ENCODE measurements at places on chromosomes 3 and 15.

- no peak for DNase-seq
Measured at GRCh38 chr3:294096-294495, 97.5 kb downstream of the CHL1 start.

- no peak for DNase-seq
Measured at GRCh38 chr3:193585530-193585929, 7.5 kb upstream of the OPA1 start.

GRCh38 chr3:42036483-42036823 lies 54.7 kb upstream of the TRAK1 start:
- peak; percentile 88 for DNase-seq

GRCh38 chr3:29686889-29687592 lies 406.2 kb downstream of the RBMS3 start:
- peak; percentile 45 for DNase-seq

DNA sequence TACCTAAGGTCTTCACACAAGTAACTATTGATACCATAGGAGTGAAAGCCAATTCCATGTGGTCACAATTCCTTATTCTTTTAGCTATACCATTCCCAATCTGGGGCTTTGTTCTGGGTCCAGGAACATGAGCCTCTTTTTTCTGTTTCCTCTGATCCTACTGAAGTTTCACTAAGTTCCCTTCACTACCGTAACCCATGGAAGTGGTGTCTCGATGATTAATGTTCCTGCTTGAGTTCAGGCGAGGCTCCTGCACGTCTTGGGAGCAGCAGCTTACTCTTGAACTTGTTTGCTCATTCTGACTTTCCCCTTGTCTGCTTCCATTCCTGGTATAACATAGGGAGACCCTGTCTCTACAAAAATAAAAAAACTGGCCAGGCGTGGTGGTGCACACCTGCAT lies 23.6 kb downstream of the ZNF592 start:
- DNase-seq = no peak

- DNase-seq = no peak
Measured at GRCh38 chr3:71859123-71859519, 74.2 kb upstream of the PROK2 start.

DNA sequence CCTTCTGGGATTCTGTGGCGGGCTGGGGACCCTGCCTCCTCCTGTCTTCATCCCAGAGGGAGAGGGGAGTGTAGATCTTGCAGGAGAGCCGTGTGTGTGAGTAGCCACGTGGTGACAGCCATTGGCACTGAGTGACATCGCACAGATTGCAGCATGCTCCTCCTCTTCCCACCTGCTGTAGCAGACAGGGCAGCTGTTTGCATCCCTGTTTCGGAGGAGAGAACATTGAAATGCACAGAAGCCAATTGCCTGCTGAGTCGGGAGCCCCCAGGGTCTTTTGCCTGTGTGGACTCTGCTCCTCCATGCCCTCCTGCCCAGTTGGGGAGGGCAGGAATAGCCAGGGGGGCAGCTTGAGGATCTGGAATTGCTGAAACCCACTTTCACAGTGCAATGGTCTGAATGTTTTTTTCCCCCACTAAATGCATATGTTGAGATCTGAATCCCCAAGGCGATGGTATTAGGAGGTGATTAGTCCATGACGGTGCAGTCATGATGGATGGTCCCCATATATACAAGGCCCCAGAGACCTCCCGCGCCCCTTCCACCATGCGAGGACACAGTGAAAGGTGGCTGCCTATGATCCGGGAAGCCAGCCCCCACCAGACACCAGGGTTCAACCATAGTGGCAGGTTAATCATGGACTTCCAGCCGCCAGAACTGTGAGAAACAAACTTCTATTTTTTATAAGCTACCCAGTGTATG lies 66.8 kb downstream of the CHRNA7 start:
- no peak for DNase-seq

- DNase-seq = no peak
Measured at GRCh38 chr3:182330646-182331045, 462.7 kb upstream of the ATP11B start.

GRCh38 chr3:61416618-61417017 lies 144.8 kb upstream of the PTPRG start:
- DNase-seq = no peak

GRCh38 chr3:161069511-161070251 lies 35.5 kb downstream of the B3GALNT1 start:
- DNase-seq = peak; percentile 71
